ENCODE measurements at places on chromosomes 16 and 17. TPM values are rescaled to one million over a fixed set of nuclear protein-coding genes. Genes with fewer than 3 reads are reported as not detected.

Gene CBX2
- total RNA-seq, result 2.9 TPM

Gene CD79B
- 4.3 TPM for total RNA-seq

Gene FZD2
- total RNA-seq, result 3.9 TPM

Gene OR1F1
- total RNA-seq, result not detected

Gene ABCA3
- total RNA-seq, result 19.5 TPM

Gene SLFN14
- total RNA-seq, result not detected

Gene CORO7
- 45.0 TPM for total RNA-seq

Gene BCAS3
- 20.8 TPM for total RNA-seq

Gene NPIPA2
- 7.4 TPM for total RNA-seq

Gene CBFA2T3
- total RNA-seq, result 8.5 TPM

Gene RHBDL3
- 0.87 TPM for total RNA-seq

Gene HBQ1
- not detected for total RNA-seq

Gene TUBD1
- 6.8 TPM for total RNA-seq

Gene HIC1
- 34.4 TPM for total RNA-seq

Gene KRTAP1-5
- not detected for total RNA-seq

Gene C17orf107
- total RNA-seq, result 3.0 TPM

Gene KRT27
- not detected for total RNA-seq

Gene PLCG2
- total RNA-seq, result 33.0 TPM

Data from mesenteric fat pad (tissue), 1 donor.